ENCODE measurements at places on chromosomes 2 and 18.

GRCh38 chr18:24189664-24190346, 50.9 kb downstream of the CABYR start:
- no peak for DNase-seq

DNA sequence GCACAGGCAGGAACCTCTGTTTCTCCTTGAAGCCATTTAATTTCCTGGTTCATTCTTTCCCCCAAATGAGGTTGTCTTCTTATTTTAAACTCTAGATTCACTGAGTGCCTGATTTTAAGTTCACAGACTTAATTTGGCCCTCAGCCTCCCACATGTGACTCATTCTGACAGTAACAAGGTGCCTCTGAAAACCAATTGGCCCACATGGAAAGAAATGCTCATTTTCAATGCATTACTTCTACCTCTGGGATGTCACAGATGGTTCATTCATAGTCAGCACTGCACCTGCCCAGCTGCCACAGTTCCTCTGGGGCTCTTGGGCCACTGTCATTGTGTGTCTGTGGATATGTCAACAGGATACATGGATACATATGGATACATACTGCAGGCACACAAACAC, 140.4 kb upstream of the CAPN13 start:
- peak; percentile 10 for DNase-seq

- DNase-seq: no peak
Measured at GRCh38 chr18:9989481-9989880, 75.7 kb downstream of the VAPA start.

- DNase-seq: peak; percentile 88
Measured at GRCh38 chr2:237264480-237265219, 149.3 kb downstream of the COL6A3 start.

- DNase-seq: no peak
Measured at GRCh38 chr2:133424876-133425275, 143.4 kb downstream of the NCKAP5 start.

DNA sequence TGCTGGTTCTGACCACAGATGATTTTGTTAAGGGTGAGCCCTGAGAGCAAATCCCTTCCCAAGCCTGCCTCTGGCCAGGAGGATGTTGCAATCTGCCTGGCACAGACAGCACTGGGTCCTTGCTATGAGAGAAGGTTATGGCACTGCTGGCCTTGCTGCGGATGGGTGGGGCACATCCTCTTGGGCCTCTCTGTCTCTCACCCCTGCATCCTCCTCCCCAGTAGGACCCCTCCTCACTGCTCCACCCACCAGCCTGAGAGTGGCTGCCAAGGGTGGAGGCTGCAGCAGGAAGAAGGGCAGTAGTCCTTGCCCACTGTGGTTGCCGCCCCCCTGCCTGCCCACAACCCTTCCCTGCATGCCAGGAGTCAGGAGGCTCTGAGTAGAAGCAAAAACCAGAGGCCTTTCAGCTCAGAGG, 180.9 kb downstream of the ZBTB7C start:
- DNase-seq: peak; percentile 82

DNA sequence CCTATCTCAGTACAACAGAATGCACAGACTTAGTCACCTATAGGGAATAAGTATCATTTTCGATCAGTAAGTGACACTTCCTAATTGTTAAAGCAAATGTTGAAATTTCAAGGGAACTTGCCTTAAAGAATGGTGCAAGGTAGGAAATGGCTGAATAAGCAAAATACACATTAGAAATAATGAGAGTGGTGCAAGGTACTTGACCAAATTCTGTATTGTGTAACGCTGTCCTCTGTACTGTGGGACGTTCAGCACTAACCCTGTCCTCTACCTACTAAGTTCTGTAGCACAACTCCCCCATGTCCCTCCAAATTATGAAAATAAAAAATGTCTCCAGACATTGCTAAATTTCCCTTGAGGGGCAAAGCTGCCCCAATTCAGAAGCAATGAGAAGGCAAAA, 19.4 kb downstream of the MMADHC start:
- DNase-seq: no peak

GRCh38 chr18:60060026-60060425, 160.2 kb downstream of the PMAIP1 start:
- DNase-seq: no peak

GRCh38 chr2:75047189-75047991, 88.9 kb downstream of the POLE4 start:
- DNase-seq: peak; percentile 20

DNA sequence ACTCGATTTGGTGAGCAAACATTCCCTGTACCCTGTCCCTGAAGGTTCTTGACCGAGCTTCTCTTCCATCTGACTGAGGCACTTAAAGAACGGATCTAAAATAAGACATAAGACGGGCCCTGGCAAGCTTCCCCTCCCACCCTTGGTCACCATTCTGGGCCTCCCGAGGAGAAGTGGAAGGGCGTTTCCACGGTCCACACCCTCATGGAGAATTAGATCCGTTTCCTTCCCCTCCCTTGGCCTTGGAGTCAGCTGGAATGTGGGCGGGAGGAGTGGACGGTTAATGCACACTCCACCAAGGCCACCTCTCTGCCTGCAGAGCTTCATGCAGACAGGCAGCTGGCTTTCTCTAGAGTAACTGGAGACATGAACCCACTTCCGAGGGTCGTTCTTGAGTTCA, 257.3 kb upstream of the APCDD1 start:
- peak; percentile 5 for DNase-seq

DNA sequence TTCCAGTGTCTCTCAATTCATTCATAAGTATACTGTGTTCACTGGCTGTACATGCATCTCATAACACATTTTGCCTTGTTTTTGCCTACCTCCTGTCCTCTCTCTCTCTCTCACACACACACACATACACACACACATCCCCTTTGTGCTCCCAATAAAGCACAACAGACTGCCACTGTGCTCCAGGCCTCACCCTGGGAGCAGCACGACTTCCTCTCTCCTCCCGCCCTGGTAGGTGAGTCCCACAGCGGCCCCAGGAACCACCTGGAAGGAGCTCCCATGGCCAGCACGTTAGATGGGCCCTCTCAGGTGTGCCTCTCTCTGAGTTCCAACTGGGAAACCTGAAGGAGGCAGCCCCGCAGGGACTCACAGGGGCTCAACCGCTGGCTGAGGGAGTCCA, 65.4 kb downstream of the MARCHF4 start:
- DNase-seq: no peak

- no peak for DNase-seq
Measured at GRCh38 chr2:188810586-188810985, 163.6 kb upstream of the COL3A1 start.

GRCh38 chr2:145728511-145728910, 1208.6 kb upstream of the ZEB2 start:
- no peak for DNase-seq

DNA sequence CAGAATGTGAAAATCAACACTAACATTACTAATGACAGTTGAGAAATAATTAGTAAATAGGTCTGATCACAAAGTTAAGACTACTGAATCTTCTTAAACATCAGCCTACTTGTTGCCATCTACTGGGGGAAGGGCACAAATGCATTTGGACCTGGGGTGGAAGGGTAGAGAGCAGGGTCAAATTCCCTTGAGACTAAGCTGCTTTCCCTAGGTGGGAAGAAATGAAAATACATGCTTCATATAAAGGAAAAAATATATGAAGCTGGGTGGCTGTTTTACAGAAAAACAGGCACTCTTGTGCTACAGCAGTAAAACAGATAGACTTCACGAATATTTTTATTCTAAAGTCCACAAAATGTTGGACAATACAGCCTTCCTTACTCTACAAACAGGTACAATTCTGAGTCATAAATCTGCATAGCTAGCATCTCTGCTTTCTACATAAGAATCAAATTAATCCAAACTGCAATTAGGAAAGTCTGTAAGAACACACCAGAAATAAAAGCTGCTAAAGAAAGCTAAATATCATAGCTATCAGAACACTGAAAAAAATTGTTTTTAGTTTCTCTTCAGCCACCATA, 10.9 kb downstream of the TRIP12 start:
- peak; percentile 46 for DNase-seq

- DNase-seq: no peak
Measured at GRCh38 chr18:49274188-49274714, 186.2 kb downstream of the DYM start.

All from MCF 10A (cell line).